ENCODE measurements at places on chromosomes 3 and 15.

DNA sequence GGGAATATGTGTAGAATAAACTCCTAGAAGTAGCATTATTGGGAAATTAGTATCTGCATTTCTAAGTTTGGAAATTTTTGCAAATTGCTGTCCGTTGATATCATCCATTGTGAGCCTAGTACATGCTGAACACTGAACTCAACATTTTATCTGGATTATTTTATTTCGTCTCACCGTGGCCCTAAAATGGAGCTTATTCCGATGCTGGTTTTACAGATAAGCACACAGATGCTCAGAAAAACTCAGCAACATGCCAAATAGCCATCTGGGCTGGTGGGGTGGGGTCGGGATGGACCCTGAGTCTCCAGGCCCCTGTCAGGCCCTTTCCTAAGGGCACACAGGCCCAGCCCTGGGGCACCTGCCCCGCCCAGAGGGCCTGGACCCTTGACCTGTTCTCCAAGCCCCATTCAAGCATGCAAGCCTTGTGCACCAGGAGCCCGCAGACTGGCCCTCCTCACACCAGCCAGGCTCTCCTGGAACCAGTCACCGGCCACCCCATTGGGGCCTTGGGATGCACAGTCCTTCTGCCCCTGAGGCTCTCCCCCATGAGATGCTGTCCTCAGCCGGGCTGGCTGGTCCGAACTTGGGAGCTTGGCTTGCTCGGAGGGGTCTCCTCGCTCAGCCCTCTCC is 20.7 kb upstream of the KLF13 start:
- no peak for DNase-seq

DNA sequence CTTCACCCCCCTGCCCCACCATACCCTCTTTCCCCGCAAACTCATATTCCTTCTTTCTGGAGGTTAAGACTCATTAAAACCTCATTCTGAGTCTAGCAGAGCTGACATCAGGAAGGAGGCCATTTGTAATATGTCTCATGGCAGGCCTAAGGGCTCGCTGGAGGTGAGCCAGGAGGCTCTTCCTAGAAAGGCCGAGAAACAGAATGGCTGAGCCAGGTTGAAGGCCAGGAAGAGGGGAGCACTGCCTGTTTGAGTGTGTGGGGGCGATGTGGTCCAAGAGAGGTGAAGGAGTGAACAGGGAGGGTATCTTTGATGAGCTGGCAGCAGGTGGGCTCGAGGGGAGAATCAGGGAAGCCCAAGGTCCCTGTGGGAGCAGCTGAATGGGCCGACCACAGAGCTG is 317.3 kb downstream of the TLE3 start:
- no peak for DNase-seq

DNA sequence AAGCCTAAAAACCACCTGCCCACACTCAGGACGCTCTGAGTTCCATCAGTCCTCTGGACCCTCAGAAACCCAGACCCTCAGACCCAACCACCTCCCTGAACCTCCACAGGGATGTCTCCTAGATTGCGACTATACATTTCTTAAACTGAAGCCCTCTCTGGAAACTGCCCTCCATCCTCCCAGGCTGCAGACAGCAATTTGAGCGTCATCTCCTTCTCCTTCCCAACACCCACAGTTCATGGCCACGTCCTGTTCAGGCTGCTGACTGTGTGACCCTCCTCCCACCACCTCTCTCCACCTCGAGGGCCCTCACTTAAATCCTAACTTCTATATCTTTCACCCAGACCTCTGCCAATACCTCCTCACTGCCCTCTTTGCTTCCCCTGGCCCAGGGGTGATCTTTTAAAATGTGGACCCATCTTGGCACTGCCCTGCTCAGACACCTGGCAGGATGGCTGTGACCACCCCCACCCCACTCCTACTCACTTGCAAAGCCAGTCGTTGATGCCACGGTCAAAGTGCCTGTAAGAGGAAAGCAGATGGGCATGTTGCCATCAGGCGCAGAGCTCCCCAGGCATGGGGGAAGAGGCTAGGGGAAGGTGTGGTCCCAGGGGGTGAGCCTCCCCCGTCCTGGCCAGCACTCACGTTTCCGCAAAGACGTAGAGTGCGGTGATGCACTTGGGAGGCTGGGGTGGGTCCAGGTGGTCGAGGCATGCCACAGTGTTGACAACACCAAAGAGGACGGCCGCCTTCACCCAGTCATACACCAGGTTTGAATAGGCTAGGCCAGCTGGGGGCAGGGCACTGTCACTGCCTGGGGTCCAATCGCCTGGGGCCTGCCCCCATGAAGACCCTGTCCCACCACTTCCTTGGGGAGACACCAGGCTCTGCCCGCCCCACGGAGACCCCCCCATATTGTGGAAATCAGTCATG is 6.0 kb downstream of the HHATL start:
- no peak for DNase-seq

GRCh38 chr3:139675327-139675726 is 2.4 kb downstream of the NMNAT3 start:
- no peak for DNase-seq

DNA sequence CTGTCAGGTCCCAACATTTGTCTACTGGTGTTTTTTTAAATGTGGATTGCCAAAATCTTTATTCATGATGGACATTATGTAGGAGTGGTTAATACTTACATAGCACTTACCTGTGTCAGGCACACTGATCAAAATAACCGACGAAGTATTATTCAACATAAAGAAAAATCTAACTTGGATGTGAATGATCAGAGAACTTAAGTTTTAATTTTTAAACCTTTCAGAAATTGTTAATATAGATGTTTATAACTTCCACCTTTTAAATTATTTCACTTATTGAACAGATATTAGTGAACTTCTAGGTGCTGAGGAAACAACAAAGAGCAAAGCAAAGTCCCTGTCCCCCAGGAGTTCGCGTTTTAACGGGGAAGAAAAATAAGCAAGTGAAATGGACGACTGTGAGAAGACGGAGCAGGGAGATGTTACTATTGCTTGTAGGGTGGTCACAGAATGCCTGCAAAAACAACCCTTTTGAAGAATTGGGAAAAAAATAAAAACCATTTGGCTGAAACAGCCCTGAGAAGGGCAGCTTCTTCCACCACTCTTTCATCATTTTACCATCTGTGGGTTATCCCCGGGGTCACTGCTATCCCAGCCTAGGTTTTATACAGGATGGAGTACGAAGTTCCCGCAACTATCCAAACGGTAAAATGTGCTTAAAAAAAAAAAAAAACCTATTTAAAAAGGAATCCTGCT is 915 bp upstream of the APH1B start:
- peak; percentile 46 for DNase-seq

DNA sequence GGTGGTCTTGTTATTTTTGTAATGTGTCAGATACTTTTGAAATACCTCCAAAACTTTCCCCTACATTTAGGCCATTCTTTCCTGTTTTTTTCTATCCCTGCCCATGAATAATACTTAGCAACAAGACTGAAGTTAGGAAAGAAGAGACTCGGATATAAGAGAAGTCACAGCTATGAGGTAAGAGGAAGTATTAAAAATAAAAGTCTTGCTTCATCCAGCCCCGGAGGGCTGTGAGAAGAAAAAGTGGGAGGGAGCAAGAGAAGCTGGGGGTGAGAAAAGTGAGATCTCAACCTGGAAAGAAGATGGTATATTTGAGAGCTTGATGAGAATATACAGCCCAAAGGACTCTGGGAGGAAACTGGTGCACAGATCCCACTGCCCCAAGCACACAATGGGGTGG is 213.5 kb upstream of the CDIN1 start:
- no peak for DNase-seq

GRCh38 chr3:128881576-128881975 is 2.2 kb downstream of the ACAD9 start:
- no peak for DNase-seq

DNA sequence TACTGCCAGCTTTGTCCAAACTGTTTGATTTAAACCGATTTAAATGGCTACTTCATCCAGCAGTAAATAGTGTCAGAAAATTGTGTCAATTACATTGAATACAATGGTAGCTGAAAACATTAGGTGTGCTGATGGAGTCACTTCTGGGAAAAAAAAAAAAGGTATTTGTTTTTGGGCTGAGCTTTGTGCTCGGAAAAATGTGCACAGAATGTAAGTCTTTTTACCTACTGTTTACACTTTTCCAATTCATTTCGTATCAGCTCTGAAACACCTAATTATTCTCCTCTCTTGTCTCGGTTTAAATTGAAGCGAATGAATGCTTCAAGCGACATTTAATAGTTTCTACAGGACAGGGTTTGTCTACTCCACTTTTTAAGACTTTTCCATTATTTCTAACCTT is 1078.4 kb downstream of the ROBO1 start:
- no peak for DNase-seq

DNA sequence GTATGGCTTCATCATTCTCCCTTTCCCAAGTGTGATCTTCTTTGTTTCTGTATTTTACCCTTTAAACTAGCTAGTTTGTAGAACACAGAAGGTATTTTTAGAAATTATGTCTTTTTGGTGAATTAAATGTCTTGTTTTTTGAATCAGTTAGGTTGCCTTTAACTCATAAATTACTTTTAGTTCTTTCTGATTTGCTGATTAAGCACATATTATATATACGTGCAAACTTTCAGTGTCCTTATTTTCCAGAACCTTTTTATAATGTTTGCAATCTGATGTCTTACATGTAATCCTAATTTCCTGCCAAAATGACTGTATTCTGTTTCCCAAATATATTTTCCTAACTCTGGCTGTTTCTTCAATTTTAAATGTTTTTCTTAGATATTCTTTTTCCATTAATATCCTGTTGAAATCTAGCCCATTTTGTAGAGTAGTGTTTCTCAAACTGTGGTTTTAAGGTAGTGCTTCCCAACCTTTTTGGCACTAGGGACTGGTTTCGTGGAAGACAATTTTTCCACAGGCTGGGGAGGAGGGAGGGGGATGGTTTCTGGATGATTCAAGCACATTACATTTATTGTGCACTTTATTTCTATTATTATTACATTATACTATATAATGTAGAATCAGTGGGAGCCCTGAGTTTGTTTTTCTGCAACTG is 51.8 kb downstream of the CHD2 start:
- no peak for DNase-seq

DNA sequence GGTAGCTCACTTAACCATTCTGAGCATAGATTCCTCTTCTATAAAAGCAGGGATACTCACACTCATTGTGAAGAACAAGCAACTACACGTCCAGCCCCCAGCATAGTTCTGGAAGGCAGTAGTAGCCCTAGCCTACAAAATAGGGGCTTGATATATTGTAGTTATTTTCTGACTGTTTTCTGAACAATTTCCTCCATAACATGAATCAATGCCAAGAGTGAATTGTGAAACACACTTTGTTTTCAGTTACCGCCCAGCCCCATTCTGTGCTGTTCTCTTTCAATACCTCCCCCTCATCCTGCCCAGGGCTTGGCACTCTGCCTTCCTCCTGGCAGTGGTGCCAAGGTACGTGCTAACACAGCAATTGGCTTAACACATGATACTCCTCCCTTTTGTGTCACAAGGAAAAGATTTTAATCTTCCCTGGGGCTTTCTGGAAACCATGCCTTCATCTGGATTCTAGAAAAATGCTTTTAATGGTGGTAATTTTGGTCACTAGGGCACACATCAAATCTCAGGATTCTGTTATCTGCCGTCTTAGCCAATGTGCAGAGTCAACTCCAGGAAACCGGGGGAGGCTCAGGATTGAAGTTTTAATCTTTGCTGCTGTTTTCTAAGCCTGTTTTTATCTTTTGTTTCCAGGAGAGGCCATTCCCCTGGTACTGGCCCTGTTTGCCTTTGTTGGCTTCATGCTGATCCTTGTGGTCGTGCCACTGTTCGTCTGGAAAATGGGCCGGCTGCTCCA is 37.2 kb downstream of the IL20RB start:
- peak; percentile 99 for DNase-seq

DNA sequence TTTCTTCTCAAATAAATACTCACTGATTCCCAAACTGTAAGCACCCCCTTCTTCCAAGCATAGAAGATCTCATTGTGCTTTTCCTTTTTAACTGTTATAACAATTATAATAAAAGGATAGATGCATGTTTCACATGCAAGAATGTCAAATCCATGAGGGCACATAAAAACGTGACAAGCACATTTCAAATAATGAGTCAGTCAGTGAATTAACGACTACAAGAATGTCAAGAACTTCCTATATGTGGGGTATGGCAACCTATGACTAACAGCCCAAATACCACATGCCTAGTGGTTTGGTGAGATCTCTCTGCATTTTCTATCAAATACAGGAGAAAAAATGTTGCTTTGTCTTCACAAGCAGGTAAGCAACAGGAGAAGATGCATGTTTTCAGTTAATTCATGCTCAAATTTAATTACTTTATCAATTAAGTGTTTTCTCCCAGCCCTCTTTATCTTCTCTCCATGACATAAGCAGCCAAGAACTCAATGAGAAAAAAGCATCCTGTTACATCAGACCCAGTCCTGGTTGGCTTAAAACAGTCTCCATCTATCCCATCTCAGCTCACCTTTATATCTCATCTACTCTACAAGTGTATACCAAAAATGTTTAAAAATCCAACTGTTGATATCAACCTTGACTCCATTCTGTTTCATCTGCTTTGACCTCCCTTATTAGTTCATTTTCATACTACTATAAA is 181.5 kb upstream of the LMCD1 start:
- DNase-seq = peak; percentile 85

DNA sequence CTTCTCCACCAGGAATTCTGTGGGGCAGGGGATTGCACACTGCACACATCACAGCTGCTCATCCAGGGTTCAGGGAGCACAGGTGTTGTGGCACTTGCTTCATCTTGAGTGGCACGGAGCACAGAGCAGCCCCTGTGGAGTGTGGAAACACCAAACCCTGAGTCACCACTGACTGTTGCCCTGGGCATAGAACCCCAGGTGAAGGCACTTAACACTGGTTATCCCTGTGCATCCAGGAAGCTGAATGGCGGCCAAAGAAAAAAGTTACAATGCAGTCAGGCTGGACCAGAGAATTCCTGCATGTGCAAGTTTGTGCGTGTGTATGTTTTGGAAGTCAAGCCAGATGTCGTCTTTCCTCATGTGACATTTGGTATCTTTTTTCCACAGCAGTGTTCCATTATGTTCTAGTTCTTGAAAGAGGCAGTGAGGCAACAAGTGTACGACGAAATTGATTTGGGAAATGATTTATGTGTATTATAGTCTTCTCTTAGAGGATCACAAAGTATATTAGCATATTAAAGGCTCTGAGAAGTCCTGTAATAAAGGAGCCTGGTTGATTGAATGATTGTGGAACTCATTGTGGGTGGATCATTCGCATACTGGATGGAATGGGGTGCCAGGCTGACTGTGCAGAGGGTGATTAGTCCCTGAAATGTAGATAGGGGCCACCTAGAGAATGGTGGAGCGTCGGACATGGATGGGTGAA is 292.3 kb downstream of the TLE3 start:
- no peak for DNase-seq

- no peak for DNase-seq
These were observed 4.3 kb downstream of the ARHGEF26 start for GRCh38 chr3:154125378-154126030.

GRCh38 chr3:81911221-81911620 is 149.8 kb upstream of the GBE1 start:
- DNase-seq = no peak

DNA sequence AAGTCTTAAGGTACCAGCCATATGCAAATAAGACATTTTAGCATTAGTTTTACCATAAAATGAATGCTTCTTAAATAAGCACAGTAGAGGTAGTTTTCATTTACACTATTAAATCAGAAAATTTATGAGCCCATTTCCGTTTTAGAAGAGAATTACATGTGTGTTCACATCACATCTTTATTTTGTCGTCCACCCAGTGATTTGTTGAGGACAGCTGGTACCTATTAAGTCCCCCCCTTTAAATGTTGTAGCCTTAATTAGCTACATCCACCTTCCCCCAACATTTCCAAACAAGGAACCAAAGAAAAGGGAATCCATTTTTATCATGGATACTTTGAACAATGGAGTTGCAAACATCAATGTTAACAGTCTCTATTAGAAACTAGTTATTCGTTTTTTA is 6.8 kb downstream of the IL17RD start:
- no peak for DNase-seq

Data from AG10803 (cell line).